ENCODE measurements at places on chromosomes 3 and 15. TPM values are rescaled to one million over a fixed set of nuclear protein-coding genes. Genes with fewer than 3 reads are reported as not detected.

The RASL12 gene
- 0.69 TPM for total RNA-seq

The CLDN16 gene
- 0.09 TPM for total RNA-seq

The LOXL1 gene
- total RNA-seq: 117 TPM

The XYLB gene
- total RNA-seq: 4.7 TPM

The CSPG4 gene
- 0.11 TPM for total RNA-seq

The CLSTN2 gene
- total RNA-seq: 50.7 TPM

The EOGT gene
- total RNA-seq: 2.9 TPM

The RASGRP1 gene
- not detected for total RNA-seq

The TRIM59 gene
- 12.8 TPM for total RNA-seq

The GCSAM gene
- not detected for total RNA-seq

The SERPINI1 gene
- 0.30 TPM for total RNA-seq

The KLHDC8B gene
- total RNA-seq: 5.1 TPM

The ADIPOQ gene
- not detected for total RNA-seq

The SPATA12 gene
- not detected for total RNA-seq

The CISH gene
- 0.86 TPM for total RNA-seq

The IL17RD gene
- total RNA-seq: 2.2 TPM

The ANKRD34C gene
- not detected for total RNA-seq

The TMEM212 gene
- total RNA-seq: not detected

The PLSCR5 gene
- total RNA-seq: not detected

The UNC13C gene
- total RNA-seq: not detected

The CDCP1 gene
- 0.13 TPM for total RNA-seq

The ECE2 gene
- not detected for total RNA-seq

The PRR20G gene
- total RNA-seq: not detected

The ANKUB1 gene
- not detected for total RNA-seq

The ARL14 gene
- not detected for total RNA-seq

The LRRC34 gene
- 9.7 TPM for total RNA-seq

The SEMA3B gene
- 2.0 TPM for total RNA-seq

The RPLP1 gene
- total RNA-seq: 1,496 TPM

The SCN5A gene
- 0.54 TPM for total RNA-seq

The LINS1 gene
- 17.3 TPM for total RNA-seq

The GTF2E1 gene
- 21.7 TPM for total RNA-seq

The RPSA gene
- 944 TPM for total RNA-seq

The CFAP20DC gene
- 1.3 TPM for total RNA-seq

The RYR3 gene
- total RNA-seq: not detected

The TMEM40 gene
- not detected for total RNA-seq

The ATP13A5 gene
- total RNA-seq: not detected

The DUOX1 gene
- total RNA-seq: 1.4 TPM

The ATP2B2 gene
- 0.17 TPM for total RNA-seq

The ALPK3 gene
- 0.67 TPM for total RNA-seq
